ENCODE measurements at places on chromosomes 2 and 18. TPM values are rescaled to one million over a fixed set of nuclear protein-coding genes. Genes with fewer than 3 reads are reported as not detected.

The ASXL3 gene
- 2.6 TPM for total RNA-seq

The GRHL1 gene
- total RNA-seq = 2.5 TPM

The TGFA gene
- total RNA-seq = 2.6 TPM

The MROH2A gene
- not detected for total RNA-seq

The ASIC4 gene
- total RNA-seq = not detected

The ARHGAP28 gene
- 9.6 TPM for total RNA-seq

The GAD1 gene
- total RNA-seq = 0.47 TPM

The PAIP2B gene
- 29.7 TPM for total RNA-seq

The CD207 gene
- not detected for total RNA-seq

The PDIA6 gene
- 374 TPM for total RNA-seq

The LRRC30 gene
- not detected for total RNA-seq

The ERFE gene
- 3.3 TPM for total RNA-seq

The CTAGE1 gene
- total RNA-seq = not detected

The B3GNT7 gene
- 89.4 TPM for total RNA-seq

The NTSR2 gene
- total RNA-seq = not detected

The ATP8B1 gene
- 3.9 TPM for total RNA-seq

The KLHL29 gene
- 6.5 TPM for total RNA-seq

The CFAP65 gene
- total RNA-seq = 0.23 TPM

The SLC9A2 gene
- total RNA-seq = 0.08 TPM

The PRKAG3 gene
- total RNA-seq = not detected

The ADRA2B gene
- 7.9 TPM for total RNA-seq

The SMIM21 gene
- total RNA-seq = not detected

The MGAT4A gene
- total RNA-seq = 5.6 TPM

The SCYGR4 gene
- not detected for total RNA-seq

The PRSS56 gene
- total RNA-seq = not detected

The TMEM200C gene
- total RNA-seq = 6.1 TPM

The LONRF2 gene
- 0.24 TPM for total RNA-seq

The NDC80 gene
- 38.9 TPM for total RNA-seq

The SMYD1 gene
- total RNA-seq = 0.07 TPM

The KLHL41 gene
- total RNA-seq = not detected

The SP110 gene
- 2.3 TPM for total RNA-seq

The GPC1 gene
- 56.9 TPM for total RNA-seq

The RAB6D gene
- total RNA-seq = not detected
